ENCODE measurements at places on chromosomes 16 and 17.

- no peak for DNase-seq
Observed at GRCh38 chr17:66562119-66562518, 259.7 kb downstream of the PRKCA start.

DNA sequence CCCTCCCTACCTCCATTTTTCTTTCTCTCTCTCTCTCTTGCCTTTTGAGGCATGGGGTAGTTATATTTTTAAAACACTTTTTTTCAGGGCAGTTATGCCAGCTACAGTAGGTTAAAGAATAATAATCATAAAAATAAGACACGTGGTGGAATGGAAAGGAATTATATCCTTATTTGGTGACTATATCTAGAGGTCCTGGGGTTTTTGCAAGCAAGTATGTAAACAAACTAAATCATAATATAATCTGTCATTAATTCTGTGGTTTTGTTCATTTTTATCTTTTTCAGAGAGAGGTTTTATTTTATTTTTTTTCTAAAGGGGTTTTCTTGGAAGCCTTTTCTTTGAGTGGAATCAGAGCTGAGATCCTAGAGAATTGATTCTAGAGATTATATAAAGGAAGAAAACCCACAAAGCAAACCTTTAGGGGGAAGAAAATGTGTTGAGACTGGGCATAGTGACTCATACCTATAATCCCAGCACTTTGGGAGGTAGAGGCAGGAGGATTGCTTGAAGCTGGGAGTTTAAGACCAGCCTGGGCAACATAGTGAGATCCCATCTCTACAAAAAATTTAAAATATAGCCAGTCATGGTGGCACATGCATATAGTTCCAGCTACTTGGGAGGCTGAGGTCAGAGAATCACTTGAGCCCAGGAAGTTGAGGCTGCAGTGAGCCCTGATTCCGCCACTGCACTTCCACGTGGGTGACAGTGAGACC, 53.2 kb downstream of the NQO1 start:
- DNase-seq, result no peak

GRCh38 chr17:80110447-80110812, 9.0 kb downstream of the GAA start:
- DNase-seq, result no peak

GRCh38 chr17:37065486-37066321, 117.0 kb downstream of the AATF start:
- DNase-seq, result peak; percentile 84

GRCh38 chr16:89136931-89137330, 34.6 kb upstream of the CDH15 start:
- DNase-seq, result no peak

DNA sequence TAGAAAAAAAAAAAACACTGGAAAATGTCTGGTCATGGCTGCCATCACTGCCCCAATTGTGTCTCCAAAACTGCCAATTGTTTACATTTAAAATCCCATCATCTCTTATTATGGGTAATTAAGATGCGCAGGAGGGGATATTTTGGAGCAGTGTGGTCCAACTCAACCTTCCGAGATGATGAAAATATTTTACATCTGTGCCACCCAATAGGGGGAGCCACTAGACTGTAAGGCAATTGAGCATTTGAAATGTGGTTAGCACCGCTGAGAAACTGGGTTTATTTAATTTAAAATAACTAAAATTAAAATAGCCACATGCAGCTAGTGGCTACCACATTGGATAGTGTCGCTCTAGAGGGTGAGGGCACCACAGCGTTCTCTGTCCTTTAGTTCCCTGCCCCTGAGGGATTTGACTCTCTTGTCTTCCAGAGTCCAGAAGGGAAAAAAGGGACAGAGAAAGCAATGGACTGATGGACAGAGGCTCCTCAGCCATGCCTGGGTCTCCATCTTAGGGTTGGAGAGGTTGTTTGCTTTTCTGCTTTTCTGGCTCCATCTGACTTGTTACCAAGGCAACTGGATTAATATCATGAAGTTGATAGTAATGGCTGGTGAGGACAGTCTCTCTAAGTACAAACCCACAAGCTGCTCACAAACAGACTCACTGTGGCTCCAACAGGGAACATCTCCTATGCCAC, 3.5 kb downstream of the MPO start:
- DNase-seq, result no peak

GRCh38 chr16:1155353-1156054, 2.6 kb downstream of the CACNA1H start:
- no peak for DNase-seq

DNA sequence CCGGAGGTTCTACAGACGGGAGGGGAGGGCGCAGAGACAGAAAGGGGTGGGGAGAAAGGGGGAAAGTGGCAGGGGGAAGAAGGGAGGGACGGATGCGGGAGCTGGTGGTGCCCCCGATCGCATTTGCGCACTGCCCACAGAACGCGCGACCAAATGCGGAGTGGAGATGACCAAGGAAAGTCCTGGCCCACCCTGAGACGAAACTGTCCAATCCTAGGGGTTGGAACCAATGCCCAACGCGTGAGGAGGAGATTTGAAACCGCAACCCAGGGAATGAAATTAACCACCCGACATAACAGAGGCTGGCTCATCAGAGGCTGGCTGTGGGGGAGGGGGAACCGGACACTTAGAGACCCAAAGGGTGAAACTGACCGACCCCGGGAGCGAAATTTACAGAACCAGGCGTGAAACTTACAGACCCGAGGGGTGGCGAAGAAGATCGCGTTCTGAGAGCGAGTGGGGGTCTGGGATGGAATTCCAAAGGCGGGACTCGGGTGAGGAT, 1.4 kb downstream of the HES7 start:
- peak; percentile 75 for DNase-seq

GRCh38 chr17:66354472-66354871, 52.1 kb downstream of the PRKCA start:
- no peak for DNase-seq

GRCh38 chr17:49495842-49496182, 719 bp downstream of the NGFR start:
- DNase-seq, result no peak

GRCh38 chr17:70034158-70034557, 40.9 kb upstream of the KCNJ16 start:
- DNase-seq, result no peak

GRCh38 chr17:81044764-81045589, 10.0 kb downstream of the BAIAP2 start:
- no peak for DNase-seq

GRCh38 chr16:10623059-10623458, 42.7 kb upstream of the EMP2 start:
- DNase-seq, result no peak

GRCh38 chr17:48382989-48383388, 47.0 kb downstream of the SKAP1 start:
- DNase-seq, result no peak

- no peak for DNase-seq
Observed at GRCh38 chr16:80259290-80259805, 281.4 kb upstream of the DYNLRB2 start.

GRCh38 chr16:82280867-82281266, 110.8 kb upstream of the MPHOSPH6 start:
- DNase-seq, result no peak

DNA sequence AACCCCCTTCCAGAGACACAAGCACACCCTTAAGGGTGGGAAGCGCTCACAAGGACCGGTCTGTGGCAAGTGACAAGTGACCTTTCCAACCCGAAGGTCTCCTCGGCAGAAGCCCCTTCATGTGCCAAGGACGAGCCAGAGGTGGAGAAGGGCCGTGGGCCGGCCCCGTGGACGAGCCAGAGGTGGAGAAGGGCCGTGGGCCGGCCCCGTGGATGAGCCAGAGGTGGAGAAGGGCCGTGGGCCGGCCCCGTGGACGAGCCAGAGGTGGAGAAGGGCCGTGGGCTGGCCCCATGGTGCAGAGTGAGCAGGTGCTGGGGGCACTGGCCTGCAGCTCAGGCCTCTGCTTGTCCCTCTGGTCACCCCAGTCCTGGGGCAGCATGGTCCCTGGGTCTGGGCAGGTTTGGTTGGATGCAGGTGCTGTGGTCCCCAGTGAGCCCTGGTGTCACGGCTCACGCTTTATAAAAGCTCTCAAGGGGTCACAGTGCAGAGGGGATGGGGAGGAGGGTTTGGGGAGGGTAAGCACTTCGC, 45.6 kb downstream of the CBFA2T3 start:
- DNase-seq, result no peak

- no peak for DNase-seq
Observed at GRCh38 chr17:36629970-36630502, 28.7 kb downstream of the MRM1 start.

DNA sequence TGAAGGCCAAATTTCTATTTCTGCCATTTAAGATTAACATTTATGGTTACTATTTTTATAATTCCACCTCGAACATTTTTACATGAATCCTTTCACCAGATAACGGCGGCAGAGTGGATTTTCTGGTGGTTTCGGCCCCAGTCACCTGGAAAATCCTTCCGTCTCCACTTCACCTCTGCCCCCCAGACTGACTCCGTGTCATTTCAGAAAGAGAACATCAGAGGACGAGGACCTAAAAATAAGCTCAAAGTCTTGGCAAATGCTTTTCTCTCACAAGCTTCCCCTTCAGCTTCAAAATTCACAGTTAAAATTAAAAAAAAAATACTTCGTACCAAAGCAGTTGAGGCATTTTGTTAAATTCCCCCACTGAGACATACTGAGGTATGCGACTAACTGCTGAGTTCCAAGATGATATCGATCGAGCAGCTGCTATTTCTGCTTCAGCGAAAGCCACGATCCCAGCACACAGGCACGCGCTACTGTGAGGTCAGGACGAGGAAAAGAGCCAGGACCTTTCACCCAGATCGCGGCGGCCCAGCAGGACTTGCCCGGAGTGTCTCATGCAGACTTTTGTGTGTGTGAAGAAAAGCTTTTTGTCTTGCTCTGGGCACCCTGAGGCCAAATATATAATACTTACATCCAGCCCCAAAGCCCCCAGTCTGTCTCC, 36.8 kb downstream of the ASPA start:
- no peak for DNase-seq

DNA sequence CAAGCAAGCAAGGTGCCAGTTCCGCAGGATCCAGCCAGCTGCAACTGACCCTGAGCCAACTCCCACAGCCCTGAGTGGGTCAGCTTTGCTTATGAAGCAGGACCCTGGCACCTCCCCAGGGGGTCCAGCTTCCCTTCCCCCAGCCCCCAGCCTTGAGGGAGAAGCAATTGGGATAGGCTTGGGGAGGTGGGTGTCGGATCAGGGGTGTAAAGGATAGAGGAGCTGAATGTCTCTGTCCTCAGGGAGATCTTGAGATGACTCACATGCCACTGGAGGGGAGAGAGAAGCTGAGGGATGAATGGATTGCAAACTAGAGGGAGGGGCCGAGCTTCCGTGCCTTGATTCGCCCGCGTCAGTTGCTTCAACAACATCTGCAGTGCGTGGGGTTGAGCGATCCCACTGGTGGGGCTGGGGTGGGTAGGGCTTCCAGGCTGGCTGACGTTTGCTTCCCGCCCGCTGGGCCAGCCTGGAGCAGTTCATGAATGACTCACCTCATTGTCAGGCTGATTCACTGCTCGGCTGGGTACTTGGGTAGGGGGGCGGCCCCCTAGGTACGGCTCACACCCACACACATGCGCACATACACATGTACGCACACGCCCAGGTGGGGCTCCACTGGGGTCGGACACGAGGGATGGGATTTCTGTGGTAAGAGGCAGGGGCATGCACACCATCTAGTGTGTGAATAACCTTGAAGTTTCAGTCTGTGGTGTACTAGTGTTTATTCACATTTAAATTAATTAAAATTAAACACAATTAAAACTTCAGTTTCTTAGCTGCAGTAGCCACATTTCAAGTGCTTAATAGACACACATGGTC, 3.6 kb upstream of the HROB start:
- peak; percentile 93 for DNase-seq

DNA sequence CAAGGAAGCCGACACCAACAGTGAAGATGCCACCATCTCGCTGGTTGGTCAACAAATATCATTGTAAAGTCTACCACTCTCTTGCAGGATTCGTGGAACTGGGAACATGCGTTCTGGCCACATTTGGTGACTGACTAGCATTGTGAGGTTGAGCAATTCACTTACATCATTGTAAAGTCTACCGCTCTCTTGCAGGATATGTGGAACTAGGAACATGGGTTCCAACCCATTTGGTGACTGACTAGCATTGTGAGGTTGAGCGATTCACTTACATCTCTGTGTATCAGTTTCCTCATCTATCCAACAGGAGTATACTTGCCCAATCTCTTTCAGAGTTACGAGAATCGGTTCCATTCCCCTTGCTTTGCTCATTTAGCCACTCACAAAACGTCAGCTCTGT, 42.6 kb upstream of the RPH3AL start:
- no peak for DNase-seq

DNA sequence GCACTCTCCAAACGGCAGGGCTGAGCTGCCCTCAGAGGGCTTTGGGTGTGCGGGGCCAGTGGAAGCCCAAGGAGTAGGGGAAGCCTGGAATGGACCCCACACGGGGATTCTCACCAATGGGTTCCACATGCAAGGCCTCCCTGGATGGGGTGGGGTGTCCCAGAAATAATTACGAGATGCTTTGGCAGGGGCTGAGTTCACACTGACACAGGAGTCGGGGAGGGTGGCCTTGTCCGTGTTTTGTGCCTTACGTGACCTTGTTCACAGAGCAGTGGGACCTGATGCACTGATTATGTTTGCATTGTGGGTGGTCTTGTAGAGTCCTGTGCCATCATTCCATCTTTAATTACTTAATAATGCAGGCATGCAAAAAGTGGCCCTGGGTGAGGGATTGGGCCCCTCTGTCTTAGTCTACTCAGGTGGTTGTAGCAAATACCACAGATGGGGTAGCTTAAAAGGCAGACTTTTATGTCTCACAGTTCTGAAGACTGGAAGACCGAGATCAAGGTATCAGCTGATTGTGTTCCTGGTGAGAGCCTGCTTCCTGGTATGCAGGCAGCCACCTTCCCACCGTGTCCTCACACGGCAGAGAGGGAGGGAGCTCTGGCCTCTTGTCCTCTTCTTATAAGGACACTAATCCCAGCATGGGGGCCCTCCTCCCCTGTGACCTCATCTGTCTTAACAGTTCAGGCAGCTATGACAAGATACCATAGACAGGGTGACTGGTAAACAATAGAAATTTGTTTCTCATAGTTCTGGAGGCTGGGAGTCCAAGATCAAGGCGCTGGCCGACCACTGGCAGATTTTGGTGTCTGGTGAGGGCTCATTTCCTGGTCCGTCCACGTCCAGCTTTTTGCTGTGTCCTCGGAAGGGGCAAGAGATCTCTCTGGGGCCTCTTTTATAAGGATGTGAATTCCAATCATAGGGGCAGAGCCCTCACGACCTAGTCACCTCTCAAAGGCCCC, 239.4 kb downstream of the IRF8 start:
- no peak for DNase-seq

All from H9 (cell line).